ENCODE measurements at places on chromosomes 3 and 15.
A peak's percentile ranks its signal among the peaks of the same experiment; 100 is the strongest.

DNA sequence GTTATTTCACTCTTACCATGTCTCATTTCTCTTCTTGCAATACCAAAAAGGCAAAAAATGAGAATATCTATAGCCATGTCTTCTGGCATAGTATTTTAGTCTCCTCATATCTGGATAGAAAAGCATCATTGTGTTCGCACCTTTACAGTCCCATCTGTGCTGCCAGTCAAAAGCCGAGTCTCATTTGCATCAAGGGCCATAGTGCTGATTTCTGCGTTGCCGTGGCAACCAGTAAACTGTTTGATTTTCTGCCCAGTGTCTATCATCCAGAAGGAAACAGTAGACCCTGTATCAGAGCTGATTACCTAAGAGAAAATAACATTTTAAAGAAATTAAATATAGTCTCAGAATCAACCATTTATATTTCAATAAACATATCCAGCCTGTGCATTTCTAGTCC is 86.1 kb upstream of the SERPINI2 start:
- peak; percentile 95 for DNase-seq

DNA sequence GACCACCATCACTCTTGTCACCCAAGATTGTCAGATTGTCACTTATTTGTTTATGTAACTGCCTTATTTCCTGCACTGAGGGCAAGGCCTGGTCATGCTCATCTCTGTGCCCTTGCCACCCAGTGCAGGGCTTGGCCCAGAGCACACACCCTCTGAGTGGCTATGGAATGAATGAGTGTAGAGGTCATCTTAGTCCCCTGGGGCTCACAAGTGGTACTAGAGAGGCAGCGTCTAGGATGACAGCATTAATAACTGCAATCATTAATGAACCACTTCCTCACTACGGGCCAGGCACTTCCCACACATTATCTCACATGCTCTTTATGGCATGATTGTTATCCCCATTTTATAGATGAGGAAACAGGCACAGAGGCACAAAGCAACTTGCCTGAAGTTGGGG is 117.0 kb downstream of the SMAD6 start:
- no peak for DNase-seq

DNA sequence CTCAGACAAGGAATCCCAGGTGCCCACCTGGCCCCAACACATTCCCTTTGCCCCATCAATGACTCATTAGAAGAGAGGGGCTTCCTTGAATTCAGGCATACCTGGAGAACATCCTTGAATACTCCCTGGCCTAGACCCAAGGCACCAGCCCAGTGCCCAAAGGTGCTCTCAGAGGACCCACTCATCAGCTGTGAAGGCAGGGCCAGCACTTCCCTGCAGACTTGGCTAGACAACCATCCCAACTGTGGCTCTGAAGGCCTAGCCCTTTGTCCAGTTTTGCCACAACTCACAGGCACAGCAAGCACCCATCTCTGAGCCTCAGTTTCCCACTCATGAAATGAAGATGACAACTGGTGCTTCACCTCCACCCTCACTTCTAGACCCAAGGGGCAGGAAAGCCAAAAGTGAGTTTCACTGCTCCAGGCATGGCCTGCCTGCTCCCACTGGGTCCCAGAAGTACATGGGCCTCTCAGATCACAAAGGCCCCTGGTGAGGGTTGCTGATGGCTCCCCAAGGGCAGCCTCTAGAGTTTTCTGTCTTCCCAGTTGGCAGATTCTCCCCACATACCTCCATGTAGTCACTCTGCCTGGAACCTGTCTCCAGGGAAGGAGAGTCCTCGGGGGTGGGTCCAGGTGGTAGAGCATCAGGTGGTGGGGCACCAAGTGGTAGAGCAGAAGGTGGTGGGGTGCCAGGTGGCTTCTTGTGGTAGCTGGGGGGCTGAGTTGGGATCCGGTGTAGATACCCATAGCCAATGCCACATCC is 7.5 kb downstream of the GORASP1 start:
- DNase-seq, result no peak

GRCh38 chr3:159624616-159625015 is 364.0 kb upstream of the IL12A start:
- no peak for DNase-seq

DNA sequence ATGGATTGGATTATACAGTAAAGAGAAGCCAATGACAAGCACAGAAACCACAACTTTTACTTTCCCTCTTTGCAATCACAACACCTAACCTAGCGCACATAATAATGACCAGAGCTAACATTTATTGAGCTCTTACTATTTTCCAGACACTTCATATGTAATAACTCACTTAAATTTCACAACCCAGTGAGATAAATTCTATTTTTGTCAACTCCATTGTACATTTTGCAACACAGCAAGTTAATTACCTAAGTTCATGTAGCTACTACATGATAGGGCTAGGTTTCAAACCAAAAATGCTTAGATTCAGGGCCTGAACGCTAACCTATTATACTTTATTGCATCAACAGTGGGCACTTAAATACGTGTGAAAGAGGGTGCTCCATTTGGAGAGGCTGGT is 89.5 kb downstream of the GADL1 start:
- DNase-seq, result no peak

GRCh38 chr15:37865687-37866086 is 68.8 kb upstream of the TMCO5A start:
- no peak for DNase-seq

DNA sequence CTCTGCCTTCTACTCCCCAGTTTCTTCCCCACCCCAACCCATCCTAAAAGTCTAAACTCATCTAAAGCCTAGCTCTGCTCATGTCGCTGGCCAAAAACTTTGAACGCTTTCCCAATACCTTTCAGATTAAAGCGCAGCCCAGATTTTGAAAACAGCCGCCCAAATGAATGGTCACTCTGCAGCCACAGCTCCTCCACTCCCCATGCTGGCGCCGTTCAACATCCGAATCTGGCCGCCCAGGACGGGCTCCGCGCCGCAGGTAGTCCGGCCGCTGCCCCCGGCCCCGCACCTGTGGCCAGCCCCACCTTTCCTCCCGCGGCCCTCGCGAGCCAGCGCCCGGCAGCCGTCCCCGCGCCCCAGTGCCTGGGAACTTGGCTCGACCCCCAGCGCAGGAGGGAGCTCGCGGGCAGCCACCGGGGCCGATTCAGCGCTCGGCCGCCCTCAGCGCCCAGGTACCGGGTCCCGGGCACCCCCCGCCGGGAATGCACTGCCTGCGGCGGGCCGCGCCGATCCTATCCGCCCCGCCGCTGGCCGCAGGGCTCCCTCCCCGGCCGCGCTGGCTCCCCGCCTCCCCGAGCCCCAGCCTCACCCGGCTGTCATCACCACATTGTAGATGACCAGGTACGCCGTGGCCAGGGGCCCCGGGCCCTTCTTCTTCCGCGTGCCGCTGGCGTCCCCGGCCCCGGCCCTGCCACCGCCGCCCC is 417 bp downstream of the HACD2 start:
- DNase-seq, result peak; percentile 63

- no peak for DNase-seq
Observed at GRCh38 chr15:57647071-57647790, 55.5 kb downstream of the MYZAP start.

DNA sequence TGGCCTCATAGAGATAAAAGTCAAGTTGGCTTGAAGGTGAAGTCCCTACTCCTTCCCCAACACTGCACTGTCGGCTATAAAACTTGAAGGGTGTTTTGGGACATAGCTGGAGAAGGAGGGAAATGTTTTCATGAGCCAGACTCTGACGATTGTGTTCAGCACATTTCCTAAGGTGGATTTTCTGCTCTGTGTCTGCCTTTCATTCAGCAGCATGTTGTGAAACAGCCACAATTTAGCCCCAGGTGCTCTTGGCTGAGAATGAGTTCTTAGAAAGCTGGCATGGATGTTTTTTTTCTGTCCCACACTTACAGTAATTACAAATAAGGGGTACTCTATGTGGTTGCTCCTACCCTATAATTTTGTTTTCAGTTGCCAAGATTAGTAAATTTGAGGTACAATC is 492.4 kb downstream of the MCTP2 start:
- DNase-seq, result peak; percentile 26

All from brain (organoid and tissue), 16 donors.